ENCODE measurements at places on chromosomes 2 and 18.

DNA sequence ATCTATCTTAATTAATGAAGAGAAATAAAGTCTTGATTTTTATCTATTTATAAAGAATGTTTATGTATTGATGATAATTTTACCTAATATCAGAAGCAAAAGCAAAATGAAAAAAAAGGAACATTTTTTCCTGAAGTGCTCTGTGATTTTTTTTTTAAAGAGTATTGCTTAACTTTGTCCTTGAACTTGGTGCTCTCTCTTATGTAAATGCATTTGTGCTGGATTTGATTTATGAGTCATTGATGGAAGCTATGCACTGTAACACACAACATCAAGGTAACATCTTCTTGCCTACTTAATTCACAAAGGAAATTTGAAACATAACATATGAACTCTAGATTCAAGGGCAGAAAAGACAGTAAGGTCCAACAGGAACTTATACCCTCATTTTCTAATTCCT lies 312.9 kb upstream of the CDH19 start:
- no peak for DNase-seq

GRCh38 chr18:26854292-26854881 lies 11.1 kb downstream of the AQP4 start:
- no peak for DNase-seq

DNA sequence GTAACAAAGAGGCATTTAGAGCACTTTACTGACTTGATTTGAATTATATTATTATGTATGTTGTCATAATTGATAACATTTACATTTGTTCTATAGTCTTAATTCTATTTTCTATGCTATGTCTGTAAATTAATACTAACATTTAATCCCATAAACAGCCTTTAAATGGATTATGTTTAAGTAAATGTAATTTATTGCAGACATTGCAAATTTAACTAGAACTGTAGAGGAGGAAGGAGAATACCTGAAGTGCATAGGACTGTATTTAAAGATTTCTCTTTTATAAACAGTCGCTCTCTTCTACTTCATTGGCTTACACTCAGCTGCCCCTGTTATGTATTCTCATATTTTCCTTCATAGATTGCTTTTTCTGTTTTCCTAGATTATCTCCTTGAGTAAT lies 92.4 kb downstream of the SPAG16 start:
- DNase-seq, result no peak

DNA sequence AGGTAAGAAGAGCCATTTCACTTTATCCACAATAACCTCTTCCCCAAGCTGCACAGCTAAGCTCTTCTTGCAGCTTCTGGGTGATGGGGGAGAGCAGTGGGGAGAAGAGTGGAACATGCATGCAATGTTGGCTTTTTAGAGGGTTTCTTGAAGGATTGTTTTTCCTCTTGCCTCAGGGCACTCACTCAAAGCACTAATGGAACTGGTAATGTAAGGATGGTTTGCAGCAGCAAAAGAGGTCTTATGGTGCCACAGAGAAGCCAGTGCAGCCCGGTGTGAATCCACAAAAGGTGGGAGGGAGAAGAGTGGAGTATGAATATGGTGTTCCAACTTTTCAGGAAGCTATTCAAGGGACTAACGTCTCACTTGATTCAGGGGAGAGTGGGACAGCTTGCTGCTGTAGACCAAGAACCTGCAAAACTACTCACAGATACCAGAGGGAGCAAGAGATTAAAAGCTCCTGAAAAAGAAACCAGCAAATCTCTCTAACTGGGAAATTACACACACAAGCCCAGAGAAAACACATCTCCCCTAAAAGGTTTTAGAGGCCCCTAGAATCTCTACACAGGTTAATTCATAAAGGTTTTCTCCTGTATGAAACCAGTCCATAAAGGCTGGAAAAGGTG lies 116.4 kb downstream of the CHN1 start:
- DNase-seq, result no peak

DNA sequence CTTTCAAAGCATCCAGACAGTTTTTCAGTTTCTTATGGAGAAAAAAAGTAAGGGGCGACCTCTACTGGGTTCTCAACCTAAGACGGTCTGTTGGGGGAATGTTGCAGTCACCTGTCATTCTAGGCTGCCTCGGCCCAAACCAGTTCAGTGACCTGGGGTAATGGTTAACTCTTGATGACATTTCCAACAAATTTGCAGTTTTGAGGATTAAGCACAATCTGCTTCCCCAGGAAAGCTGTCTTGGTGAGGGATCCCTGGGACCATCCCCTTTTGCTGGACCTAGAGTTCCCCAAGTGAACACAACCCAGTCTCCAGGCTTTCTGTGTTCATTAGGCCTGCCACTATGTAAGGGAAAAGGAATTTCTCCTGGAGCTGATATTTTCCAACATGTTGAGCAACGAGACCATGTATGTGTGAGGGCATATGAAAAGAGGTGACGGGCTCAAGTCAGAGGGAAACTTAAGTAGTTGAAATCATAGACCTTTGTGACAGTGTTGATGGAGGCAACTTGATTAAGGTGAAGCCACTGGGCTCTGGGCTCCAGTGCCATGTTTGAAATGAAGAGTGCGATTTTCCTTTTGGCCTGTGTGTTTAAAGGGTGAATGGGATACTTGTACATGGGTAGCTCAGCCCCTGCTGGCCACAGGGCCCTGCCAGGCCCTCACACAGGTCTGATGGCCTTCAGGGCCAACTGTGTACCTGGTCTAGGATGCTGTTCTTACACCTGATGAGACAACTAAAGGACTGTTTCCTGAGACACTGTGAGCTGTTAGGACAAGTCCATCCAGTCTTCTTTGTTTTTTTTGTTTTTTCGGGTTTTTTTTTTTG lies 27.0 kb downstream of the FOSL2 start:
- DNase-seq, result no peak

DNA sequence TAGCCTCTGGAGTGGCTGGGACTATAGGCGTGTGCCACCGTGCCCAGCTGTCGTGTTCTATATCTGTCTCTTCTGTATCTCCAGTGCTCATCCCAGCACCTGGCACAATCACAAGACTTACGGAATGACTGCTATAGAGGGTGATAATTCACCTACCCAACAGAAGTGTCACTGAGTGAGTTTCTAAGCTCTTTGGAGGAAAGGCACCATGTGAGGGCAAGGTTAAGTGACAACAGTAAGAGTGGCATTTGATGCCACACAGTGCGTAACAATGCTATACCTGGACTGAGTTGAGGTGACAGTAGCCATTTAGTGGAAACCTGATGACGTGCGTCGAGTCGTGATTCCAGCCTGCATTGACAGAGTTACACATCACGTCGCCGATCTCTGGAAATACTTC lies 89.0 kb downstream of the KCTD1 start:
- no peak for DNase-seq

DNA sequence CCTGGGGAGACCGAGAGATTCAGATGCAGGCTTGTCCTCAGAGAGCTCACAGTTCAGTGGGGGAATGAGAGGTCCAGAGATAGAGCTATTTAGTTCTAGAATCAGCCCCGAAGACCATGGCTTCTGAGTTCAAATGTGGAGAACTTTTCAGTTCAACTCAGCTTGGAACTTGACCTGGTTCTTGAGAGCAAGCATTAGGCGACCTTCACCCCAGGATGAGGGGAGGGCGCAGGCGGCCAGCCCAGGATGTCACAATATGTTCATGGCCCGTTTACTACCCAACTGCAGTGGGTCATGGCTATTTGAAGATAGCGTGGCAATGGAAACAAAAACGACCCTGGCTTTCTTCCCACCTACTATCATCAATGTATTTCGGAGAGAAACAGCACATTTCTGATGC lies 33.8 kb downstream of the DCDC2C start:
- no peak for DNase-seq

All from endothelial cell of umbilical vein (primary cell).